GM06990 (cell line): ENCODE measurements at places on chromosomes 7 and 10.

DNA sequence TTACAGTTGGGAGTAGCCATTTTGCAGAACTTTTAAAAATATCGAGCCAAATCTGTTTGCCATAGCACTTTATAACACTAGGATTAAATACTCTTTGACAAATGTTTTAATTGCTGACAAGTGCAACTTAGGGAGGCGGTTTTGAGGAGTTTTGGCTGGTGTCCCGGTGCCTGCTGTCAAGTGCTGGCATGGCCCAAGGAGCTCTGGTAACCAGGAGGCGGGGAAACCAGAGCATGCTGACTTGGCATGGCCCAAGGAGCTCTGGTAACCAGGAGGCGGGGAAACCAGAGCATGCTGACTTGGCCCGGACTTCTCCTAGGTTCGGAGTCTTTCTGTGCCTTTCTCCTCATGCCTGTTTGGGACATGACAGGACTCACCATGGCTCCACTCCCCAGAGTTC, 30.8 kb upstream of the ZNF32 start:
- DNase-seq, result no peak

- DNase-seq, result no peak
Measured at GRCh38 chr7:139651914-139652313, 125.9 kb downstream of the HIPK2 start.

DNA sequence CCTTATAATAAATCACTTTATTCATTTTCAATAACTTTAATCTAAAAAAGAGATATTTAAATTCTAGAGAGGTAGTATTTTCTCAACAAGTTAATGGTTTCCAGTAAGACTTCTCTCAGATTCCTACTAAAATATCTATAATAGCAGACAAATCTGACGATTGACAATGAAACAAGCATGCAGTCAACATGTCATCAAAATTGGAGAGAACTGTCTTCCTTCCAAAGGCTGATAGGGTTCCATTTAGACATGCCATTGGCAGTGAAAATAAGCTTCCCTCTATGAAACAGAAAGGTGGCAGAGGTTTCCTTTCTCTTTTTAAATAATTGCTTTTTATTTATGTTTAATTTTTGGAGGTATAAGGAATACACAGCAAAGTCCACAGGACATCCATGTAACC, 217.1 kb downstream of the POM121L12 start:
- DNase-seq, result no peak

GRCh38 chr10:23293145-23293724, 51.4 kb downstream of the C10orf67 start:
- DNase-seq, result no peak

GRCh38 chr10:70192326-70192968, 22.1 kb upstream of the SAR1A start:
- no peak for DNase-seq

- no peak for DNase-seq
Measured at GRCh38 chr10:97361537-97361901, 27.0 kb upstream of the FRAT2 start.

GRCh38 chr10:101283762-101284100, 54.5 kb upstream of the LBX1 start:
- DNase-seq, result no peak

GRCh38 chr7:99843808-99844207, 16.0 kb downstream of the CYP3A43 start:
- DNase-seq, result no peak
